Lower lobe of right lung (tissue), 2 donors: ENCODE measurements at places on chromosomes 16 and 17. TPM values are rescaled to one million over a fixed set of nuclear protein-coding genes. Genes with fewer than 3 reads are reported as not detected.

DNA sequence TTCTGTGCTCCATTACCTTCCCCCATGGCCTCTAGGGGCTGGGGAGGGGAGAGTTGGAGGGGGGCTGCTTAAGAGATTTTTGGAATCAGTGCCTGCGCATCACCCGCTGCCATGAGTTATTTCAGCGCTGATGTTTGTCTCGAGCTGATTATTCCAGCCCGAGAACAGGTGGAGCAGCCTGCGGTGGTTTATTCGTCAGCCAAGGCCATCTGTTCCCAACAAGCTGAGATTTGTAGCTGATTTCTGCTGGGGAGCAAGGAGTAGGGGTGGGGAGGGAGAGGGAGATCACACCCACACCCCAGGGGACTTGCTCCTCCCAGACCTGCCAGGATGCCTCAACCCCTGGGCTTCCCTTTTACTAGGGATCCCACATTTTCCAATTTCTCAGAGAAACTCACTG lies 23.1 kb downstream of the PIPOX start:
- no peak overlapping the region for H3K4me3 ChIP-seq
- DNase-seq = no peak
- H3K36me3 ChIP-seq = no peaks in the 10 kb centered on the region
- H3K4me1 ChIP-seq = no peaks in the 10 kb centered on the region

- H3K27me3 ChIP-seq = no peaks in the 10 kb centered on the region
- no peak overlapping the region for H3K4me3 ChIP-seq
- H3K27ac ChIP-seq = no peak overlapping the region
- H3K4me1 ChIP-seq = no peaks in the 10 kb centered on the region
These were observed 68.2 kb downstream of the RNF213 start for GRCh38 chr17:80328634-80329380.

DNA sequence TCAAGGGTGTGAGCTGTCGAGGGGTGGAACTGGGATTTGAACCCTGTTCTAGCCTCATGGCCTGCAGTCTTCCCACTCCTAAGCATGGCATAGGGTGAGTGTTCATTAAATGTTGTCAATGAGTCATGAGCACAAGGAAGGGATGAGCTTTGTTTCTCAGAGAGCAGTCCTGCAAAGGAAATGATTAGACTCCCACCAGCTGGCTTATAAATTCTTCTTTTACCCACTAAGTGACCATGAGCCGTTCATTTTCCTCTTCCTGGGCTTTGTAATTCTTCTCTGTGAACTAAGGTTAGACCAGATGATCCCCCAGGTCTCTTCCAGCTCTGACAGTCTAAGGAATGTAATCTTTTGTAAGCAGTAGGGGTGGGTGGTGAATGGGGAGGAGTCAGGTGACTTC lies 47.9 kb upstream of the HNF1B start:
- H3K27ac ChIP-seq = no peak overlapping the region
- H3K27me3 ChIP-seq = peaks cover 55% of the 10 kb centered on the region
- H3K4me3 ChIP-seq = no peak overlapping the region
- no peaks in the 10 kb centered on the region for H3K4me1 ChIP-seq

DNA sequence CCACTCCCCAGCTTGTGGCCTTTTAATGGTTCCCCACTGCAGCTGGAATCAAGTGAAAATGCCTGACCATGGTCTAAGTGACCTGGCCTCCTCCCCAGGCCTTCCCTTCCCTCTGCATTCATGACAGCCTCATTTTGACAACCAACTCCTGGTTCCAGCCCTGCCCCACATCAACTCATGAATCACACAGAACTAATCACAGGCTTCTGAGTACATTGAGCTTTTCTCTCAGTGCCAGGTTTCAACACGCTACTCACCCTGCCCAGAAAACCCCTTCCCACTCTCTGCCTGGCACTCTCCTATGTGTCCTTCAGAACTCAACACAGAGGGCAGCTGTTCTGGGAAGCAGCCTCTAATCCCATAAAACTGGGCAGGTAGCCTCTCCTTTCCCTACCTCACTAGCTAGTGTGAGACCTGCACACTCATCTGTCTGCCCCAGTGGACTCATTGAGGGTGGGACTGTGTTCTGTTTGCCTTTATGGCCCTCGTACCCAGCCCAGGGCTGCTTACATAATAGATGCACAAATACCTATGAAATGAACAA lies 313.6 kb downstream of the GRIN2A start:
- no peaks in the 10 kb centered on the region for H3K4me1 ChIP-seq
- H3K27ac ChIP-seq = no peak overlapping the region
- no peak for DNase-seq
- H3K36me3 ChIP-seq = no peaks in the 10 kb centered on the region
- H3K27me3 ChIP-seq = no peaks in the 10 kb centered on the region

Gene NAGS
- total RNA-seq = 6.4 TPM

Gene THRA
- 50.1 TPM for total RNA-seq

Gene SLC43A2
- total RNA-seq = 44.6 TPM

Gene HBZ
- not detected for total RNA-seq

Gene MAZ
- 169 TPM for total RNA-seq

DNA sequence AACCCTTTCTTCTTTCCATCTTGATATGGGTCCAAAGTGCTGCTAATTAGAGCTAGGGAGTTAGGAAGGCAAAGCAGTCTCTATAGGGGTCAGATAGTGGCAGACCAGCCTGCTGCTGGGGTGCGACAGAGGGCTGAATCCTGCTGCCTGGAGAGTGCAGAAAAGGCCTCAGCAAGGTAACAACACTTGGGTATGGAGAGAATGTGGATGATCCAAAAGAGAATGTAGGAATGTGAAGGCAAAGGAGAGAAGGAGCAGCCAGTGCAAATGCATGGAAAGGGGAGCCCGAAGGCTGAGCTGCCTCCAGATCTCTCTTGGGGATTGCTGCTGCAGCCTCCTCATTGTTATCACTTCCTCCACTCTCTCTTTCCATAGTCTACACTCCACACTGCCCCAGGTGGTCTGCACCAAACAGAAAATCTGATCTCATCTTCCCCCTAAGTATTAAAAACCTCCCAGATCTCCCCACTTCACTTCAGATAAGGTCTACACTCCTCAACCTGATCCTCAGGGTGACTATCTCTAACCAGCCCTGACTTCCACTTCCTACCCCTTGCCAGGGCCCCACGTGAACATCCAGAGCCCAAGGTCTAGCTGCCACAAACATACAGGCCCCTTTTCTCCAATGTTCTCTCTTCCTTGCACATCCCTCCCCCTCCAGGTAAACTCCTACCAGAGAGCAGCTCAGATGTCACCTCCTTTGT lies 28.8 kb downstream of the TOM1L2 start:
- no peak for DNase-seq
- H3K27ac ChIP-seq = peak overlapping the region; percentile 61
- H3K27me3 ChIP-seq = no peaks in the 10 kb centered on the region
- H3K36me3 ChIP-seq = no peaks in the 10 kb centered on the region

GRCh38 chr17:63698886-63699637 lies 863 bp downstream of the LIMD2 start:
- H3K4me1 ChIP-seq = peaks cover 42% of the 10 kb centered on the region
- DNase-seq = peak; percentile 82
- H3K4me3 ChIP-seq = peak overlapping the region; percentile 49
- peaks cover 26% of the 10 kb centered on the region for H3K36me3 ChIP-seq

Gene ZFPM1
- total RNA-seq = 5.6 TPM
